Lower leg skin (tissue), 4 donors: ENCODE measurements at places on chromosomes 12 and 14. TPM values are rescaled to one million over a fixed set of nuclear protein-coding genes. Genes with fewer than 3 reads are reported as not detected.

DNA sequence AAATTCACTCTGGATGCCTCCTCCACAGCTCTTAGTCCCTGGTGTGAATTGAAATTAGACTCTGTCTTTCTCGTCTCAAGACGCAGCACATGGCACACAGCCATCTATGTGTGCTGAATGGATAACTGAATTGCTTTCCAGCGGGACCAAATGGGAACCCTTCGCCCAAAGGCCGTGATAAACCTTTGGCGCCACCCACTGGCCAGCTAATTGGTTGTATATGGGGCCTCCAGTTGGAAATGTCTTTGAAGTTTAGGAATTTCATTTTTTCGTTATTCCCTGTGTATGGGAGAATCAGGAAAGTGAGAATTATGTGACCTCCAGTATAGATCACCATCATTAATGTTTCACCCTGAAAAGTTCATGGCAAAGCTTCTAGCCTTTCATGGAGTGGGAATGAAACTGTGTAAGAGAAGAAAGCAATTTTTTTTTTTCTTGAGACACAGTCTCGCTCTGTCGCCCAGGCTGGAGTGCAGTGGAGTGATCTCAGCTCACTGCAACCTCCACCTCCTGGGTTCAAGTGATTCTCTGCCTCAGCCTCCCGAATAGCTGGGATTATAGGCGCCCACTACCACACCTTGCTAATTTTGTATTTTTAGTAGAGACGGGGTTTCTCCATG lies 9.8 kb upstream of the HSP90AA1 start:
- DNase-seq = peak; percentile 96

GRCh38 chr14:59634617-59635016 lies 58.0 kb upstream of the CCDC175 start:
- DNase-seq = no peak

DNA sequence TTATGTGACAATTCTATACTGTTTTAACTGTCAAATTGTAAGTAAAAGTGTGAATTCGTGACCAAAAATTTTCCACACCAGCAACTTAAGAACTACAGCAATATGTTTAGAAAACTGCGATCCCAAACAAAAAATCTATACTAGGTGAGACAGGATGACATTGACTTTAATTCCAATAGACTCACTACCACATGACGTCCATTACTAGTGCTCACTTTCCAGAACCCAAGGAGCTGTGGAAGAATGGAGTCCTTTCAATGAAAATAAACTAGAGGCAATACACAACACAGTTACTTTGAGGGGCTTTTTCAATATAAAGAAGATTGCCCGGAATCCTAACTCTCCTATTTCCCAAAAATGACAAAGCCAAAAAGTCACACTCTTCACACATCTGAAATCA lies 1.4 kb downstream of the EPS8 start:
- no peak for DNase-seq

GRCh38 chr14:81137316-81137715 lies 83.4 kb downstream of the GTF2A1 start:
- no peak for DNase-seq

ENO2 gene
- 4.3 TPM for total RNA-seq
